ENCODE measurements at places on chromosomes 6 and 20.

GRCh38 chr6:31401403-31401802, 2.0 kb upstream of the MICA start:
- DNase-seq, result peak; percentile 41

- no peak for DNase-seq
These were observed 1017.3 kb downstream of the KIF16B start for GRCh38 chr20:15555913-15556312.

- no peak for DNase-seq
These were observed at the start of gene HLA-DRB1 for GRCh38 chr6:32589596-32590449. Gene HLA-DRB1 (minus strand): TSS chr6:32589848. CDS start chr6:32589742, 106 bp downstream.

- no peak for DNase-seq
These were observed 1.5 kb downstream of the LIN28B start for GRCh38 chr6:104958178-104959025.

DNA sequence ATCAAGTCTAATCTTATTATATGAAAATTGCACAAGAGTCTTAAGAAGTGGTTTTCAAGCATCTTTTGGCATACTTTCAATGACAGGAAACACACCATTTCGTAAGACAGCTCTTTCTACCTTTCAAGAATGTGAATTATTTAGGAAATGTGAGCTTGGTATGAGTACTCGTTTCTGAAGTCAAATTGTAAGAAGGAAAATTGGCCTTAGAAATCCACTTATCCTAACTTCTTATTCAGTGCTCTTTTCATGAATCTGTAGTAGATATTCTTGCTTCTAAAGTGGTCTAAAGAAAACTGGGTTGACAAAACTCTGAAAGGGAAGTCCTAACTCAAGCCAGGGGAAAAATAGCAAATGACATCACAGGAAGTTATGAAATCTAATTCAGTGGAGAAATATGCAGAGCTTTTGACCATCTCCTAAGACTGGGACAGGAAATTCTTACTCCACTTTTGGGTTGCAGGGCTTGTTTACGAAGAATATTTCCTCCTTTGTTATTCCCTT, 38.5 kb upstream of the OGFRL1 start:
- DNase-seq, result no peak

DNA sequence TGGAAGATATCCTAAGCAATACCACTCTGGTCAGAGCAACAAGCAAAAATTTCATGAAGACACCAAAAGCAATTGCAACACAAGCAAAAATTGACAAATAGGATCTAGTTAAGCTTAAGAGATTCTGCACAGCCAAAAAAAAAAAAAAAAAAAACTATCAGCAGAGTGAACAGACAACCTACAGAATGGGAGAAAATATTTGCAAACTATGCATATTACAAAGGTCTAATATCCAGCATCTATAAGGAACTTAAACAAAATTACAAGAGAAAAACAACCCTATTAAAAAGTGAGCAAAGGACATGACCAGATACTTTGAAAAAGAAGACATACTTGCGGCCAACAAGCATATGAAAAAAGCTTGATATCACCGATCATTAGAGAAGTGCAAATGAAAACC, 20.0 kb upstream of the AHI1 start:
- DNase-seq, result no peak

DNA sequence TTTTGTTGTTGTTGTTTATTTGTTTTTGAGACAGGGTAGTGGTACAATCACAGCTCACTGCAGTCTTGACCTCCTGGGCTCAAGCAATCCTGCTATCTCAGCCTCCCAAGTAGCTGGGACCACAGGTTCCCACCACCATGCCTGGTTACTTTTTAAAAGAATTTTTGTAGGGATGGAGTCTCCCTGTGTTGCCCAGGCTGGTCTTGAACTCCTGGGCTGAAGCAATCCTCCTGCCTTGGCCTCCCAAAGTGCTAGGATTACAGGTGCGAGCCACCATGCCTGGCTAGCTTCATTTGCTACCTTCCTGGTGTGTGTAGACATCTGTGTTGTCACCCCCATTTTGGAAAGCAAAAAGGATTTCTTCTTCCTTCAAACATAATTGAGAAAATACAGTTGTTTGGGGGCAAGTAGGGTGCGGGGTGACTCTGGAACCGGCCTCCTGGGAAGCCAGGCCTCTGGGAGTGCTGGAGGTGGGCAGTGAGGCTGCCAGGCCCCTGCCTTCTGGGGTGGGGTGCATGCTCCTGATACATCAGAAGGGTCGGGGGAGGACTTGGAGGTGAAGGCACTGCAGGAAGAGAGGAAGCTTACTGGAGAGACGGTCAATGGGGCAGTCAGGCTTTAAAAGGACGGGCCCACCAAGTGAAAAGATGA, 28.4 kb downstream of the SYNJ2 start:
- no peak for DNase-seq

GRCh38 chr6:33694401-33694931, 17.0 kb downstream of the UQCC2 start:
- no peak for DNase-seq

- no peak for DNase-seq
These were observed 60.1 kb downstream of the DAAM2 start for GRCh38 chr6:39852324-39852723.

GRCh38 chr6:43376551-43376981, 7.1 kb upstream of the ZNF318 start:
- no peak for DNase-seq

- no peak for DNase-seq
These were observed 49.3 kb downstream of the SIRPA start for GRCh38 chr20:1944345-1945091.

- DNase-seq, result no peak
These were observed 4.5 kb downstream of the IGF2R start for GRCh38 chr6:159973406-159973805.

GRCh38 chr6:106927531-106928398, 46.8 kb downstream of the CD24 start:
- no peak for DNase-seq

GRCh38 chr6:11917951-11918738, 94.0 kb upstream of the HIVEP1 start:
- no peak for DNase-seq

GRCh38 chr20:25632940-25633790, 9.4 kb upstream of the NANP start:
- no peak for DNase-seq

DNA sequence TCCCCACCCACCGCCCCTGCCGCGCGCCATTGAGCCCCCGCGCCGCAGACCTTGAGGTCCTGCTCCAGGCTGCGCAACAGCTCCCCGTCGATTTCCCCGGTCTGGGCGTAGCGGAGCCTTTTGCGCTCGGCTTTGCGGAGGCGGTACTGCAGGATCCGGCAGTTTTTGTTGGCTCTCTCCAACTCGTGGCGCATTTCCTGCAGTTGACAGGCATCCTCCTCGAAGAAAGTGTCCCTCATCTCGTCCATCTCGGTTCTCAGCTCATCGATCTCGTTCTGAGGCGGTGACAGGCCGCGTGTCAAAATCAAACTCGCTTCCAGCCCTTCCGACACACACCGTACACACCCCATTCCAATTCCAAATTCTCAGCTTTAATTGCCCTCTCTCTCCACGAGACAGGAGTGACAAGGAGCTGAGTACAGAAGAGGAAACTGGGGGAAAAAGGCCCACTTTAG, 4.3 kb downstream of the MTCL3 start:
- DNase-seq, result no peak

- DNase-seq, result no peak
These were observed 33.1 kb downstream of the HBS1L start for GRCh38 chr6:135021310-135022049.

GRCh38 chr6:31906122-31906521, 4.2 kb upstream of the ZBTB12 start:
- no peak for DNase-seq

- DNase-seq, result no peak
These were observed 733.6 kb upstream of the MAN1A1 start for GRCh38 chr6:120083186-120083585.

GRCh38 chr20:41003143-41003935, 25.3 kb upstream of the TOP1 start:
- peak; percentile 60 for DNase-seq
